ENCODE measurements at places on chromosomes 3 and 15.

GRCh38 chr15:70016511-70016994, 81.2 kb downstream of the TLE3 start:
- no peak for DNase-seq

DNA sequence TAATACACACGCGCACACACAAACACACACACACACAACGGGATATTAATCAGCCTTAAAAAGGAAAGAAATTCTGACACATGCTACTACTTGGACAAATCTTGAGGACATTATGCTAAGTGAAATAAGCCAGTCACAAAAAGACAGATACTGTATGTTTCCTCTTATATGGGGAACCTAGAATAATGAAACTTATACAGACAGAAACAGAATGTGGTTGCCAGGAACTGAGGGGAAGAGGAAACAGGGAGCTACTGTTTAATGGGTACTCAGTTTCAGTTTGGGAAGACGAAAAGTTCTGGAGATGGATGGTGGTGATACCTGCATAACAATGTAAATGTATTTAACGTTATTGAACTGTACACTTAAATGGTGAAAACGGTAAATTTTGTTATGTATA, 20.2 kb downstream of the ICE2 start:
- DNase-seq, result no peak

- no peak for DNase-seq
Observed at GRCh38 chr3:114259566-114259965, 22.2 kb upstream of the ZNF80 start.

DNA sequence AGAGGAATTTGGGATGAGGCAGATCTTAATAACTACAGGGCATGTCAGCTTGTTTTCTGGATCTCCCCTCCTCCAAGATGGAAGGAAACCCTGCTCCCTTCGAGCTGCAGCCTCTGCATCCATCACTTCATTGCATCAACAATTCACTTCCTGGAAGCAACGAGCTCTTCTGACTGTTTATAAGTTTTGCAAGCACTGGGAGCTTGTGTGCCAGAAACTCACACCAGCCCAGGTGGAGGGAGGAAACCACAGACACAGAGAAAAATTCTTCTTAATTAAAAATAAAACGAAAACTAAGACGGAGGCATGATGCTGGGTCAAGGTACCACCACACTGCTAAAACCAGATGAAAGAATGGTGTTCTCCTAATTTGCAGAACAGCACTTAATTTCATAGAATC, 10.6 kb downstream of the LRIG1 start:
- DNase-seq, result no peak

- DNase-seq, result no peak
Observed at GRCh38 chr3:59481776-59482400, 432.1 kb upstream of the CFAP20DC start.

All from glutamatergic neuron (in vitro differentiated cells).